CD4-positive, alpha-beta memory T cell (primary cell): ENCODE measurements at places on chromosomes 5 and 9. TPM values are rescaled to one million over a fixed set of nuclear protein-coding genes. Genes with fewer than 3 reads are reported as not detected.

CDKN2B-AS1 gene
- not detected for polyA plus RNA-seq

RETREG1 gene
- 79.5 TPM for polyA plus RNA-seq

MARCOL gene
- polyA plus RNA-seq: not detected

FOXD4 gene
- polyA plus RNA-seq: not detected

POC5 gene
- polyA plus RNA-seq: 14.1 TPM

PRDM9 gene
- polyA plus RNA-seq: not detected

MYOT gene
- 0.23 TPM for polyA plus RNA-seq

ZNF462 gene
- polyA plus RNA-seq: 1.8 TPM

OTULINL gene
- 39.6 TPM for polyA plus RNA-seq

STKLD1 gene
- polyA plus RNA-seq: 1.5 TPM

COL15A1 gene
- polyA plus RNA-seq: not detected

TTC16 gene
- 1.8 TPM for polyA plus RNA-seq

ANKRD55 gene
- polyA plus RNA-seq: 8.3 TPM

PCDHGA11 gene
- not detected for polyA plus RNA-seq

MUSK gene
- polyA plus RNA-seq: not detected

PCDHA13 gene
- polyA plus RNA-seq: not detected

CORO2A gene
- 11.9 TPM for polyA plus RNA-seq

ZNG1F gene
- polyA plus RNA-seq: 3.8 TPM

CDH9 gene
- not detected for polyA plus RNA-seq

NOL6 gene
- 11.7 TPM for polyA plus RNA-seq

DIRAS2 gene
- not detected for polyA plus RNA-seq

DOK3 gene
- 0.69 TPM for polyA plus RNA-seq

AHRR gene
- polyA plus RNA-seq: 0.32 TPM

PCSK1 gene
- not detected for polyA plus RNA-seq
